NCI-H226 (cell line): ENCODE measurements at places on chromosomes 2 and 18.

GRCh38 chr18:59232309-59233016 lies 12.5 kb downstream of the GRP start:
- no peak for DNase-seq

DNA sequence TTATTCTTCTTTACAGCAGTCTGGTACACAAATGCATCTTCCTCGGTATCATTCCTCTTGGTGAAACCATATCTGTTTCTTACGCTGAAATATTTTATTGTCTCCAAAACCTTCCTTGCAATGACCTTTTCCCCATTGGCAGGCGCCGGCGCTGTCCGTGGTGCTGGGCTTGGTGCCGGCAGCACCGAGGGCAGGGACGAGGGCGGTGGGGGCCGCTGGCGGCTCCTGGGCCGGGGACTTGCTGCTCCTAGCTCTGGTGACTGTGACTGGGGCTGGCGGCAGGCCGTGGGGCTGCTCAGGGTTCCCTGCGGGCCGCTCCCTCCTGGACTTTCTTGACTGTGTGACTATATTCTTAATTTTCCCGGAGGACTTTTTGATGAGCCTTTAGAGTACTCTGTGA lies 72.5 kb downstream of the GPR39 start:
- DNase-seq: no peak

DNA sequence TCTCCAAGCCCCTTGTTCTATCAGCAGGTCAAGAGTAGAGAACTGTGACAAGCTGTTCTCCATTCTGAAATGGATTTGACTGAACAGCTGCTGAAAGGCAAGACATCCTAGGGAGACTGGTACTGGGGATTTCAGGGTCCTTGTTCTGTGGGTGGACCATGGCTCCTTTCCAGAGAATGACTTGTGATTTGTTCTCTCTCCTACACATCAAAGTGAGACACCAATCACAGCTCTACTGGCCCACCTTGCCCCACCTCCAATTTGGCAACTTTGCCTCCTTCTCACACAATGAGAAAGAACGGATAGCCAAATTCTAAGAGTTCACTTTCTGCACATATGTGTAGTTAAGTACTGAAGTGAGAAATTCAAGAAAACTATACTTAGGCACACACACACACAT lies 67.4 kb downstream of the BCL11A start:
- DNase-seq: no peak

DNA sequence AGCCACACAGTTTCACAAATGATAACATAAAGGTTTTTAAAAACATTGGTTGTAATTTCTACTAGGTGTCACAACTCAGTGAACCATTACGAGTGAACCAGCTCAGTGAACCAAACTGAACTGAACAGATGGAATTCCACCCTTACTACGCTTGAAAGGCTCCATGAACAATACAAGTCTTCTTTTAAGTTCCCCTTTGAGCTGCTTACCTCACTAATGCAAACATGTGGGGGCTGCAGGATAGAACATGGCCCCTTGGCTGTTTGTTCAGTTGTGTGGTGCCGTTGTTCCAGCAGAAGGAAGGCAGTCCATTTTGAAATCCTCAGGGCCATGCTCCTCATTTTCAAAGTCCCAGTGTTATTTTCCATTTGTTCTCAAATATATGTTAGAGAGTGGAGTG lies 30.7 kb upstream of the KLHL14 start:
- DNase-seq: no peak

- DNase-seq: no peak
Observed at GRCh38 chr2:122105877-122106206, 350.4 kb downstream of the TSN start.

DNA sequence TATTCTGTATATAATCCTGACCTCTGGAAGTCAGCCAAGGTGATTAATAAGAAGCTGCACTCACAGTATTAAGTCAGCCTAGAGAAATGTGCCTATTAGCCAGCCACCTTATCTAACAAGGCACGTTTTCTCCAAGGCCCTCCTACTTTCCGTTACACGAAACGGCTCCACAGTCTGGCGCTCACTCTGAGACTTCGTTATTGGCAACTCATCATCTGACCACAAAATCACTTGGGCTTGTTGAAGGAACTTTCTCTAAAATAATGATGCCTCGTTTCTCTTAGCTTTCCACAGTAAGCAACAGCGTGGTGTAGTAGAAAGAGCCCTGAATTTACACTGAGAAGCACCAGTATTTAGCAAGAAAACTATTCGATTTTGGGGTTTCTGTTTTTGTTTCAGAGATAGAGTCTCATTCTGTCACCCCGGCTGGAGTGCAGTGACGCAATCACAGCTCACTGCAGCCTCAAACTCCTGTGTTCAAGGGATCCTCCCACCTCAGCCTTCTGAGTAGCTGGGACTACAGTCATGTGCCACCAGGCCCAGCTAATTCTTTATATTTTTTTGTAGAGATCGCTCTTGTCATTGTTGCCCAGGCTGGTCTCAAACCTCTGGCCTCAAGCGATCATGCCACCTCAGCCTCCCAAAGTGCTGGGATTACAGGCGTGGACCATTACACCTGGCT lies 53.6 kb upstream of the SLC14A1 start:
- peak; percentile 41 for DNase-seq

GRCh38 chr2:88099798-88100488 lies 27.9 kb downstream of the FABP1 start:
- DNase-seq: no peak

GRCh38 chr2:177195194-177195593 lies 17.4 kb upstream of the HNRNPA3 start:
- DNase-seq: no peak

GRCh38 chr2:216984937-216985336 lies 125.1 kb upstream of the TNP1 start:
- no peak for DNase-seq

GRCh38 chr18:43847164-43848091 lies 570.1 kb upstream of the SYT4 start:
- DNase-seq: no peak

GRCh38 chr2:102657770-102658169 lies 38.4 kb downstream of the SLC9A2 start:
- no peak for DNase-seq

- peak; percentile 92 for DNase-seq
Observed at GRCh38 chr2:106053116-106053515, 141.0 kb downstream of the UXS1 start.

DNA sequence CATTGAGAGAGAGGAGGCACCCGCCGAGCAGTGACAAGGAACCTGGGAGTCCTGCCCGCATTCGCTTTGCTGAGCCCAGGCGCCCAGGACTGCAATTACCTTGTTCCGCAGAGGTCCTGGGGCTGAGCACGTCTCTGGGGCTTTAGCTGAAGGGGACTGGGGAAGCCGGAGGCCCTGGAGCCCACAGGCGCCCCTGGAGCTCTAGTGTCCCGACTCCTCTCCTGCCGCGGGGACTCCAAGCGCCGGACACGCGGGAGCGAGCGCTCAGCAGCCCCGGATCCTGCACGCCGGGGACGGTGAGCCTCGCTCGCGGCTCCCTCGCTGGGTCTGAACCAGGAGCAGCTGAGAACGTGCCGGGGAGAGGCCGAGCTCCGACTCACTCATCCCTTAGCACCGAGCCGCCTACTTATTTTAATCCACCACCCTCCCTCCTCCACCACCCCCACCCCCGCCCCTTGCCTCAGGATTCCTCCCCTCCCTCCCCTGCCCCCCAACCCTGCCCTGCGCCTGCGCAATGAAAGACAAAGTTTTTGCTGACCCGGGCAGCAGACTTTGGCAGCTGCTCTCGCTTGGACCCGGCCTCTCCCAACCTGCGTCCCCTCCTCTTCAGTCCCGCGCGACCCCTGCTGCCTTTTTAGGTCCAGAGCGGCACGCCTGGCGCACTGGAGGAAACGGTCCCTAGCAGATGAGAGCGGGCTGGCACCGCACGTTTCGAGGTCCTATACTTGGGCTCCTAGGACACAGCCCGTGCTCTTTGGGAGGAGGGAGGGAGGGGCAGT lies at the start of gene OSR1:
Gene OSR1 (minus strand): TSS at position 382 of the 779 bp plus-strand sequence. CDS start 4,818 bp downstream, outside the sequence.
- DNase-seq: peak; percentile 18

DNA sequence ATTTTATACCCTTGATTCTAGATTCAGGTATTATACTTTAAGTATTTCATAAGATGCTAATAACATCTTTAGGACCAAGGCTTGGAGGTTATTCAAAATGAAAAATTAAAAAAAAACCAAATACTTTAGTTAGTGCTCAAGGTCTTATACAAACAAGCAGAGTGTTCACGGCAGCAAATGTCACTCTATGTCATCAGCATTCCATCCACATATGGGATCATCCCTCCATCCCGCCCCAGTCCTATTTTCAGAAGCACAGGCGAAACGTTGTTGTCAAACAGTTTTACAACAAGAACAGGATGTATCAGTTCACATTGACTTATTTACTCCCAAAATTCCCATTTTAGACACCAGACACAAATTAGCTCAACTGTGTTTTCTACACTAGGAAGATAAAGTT lies 83.7 kb downstream of the DSEL start:
- no peak for DNase-seq

DNA sequence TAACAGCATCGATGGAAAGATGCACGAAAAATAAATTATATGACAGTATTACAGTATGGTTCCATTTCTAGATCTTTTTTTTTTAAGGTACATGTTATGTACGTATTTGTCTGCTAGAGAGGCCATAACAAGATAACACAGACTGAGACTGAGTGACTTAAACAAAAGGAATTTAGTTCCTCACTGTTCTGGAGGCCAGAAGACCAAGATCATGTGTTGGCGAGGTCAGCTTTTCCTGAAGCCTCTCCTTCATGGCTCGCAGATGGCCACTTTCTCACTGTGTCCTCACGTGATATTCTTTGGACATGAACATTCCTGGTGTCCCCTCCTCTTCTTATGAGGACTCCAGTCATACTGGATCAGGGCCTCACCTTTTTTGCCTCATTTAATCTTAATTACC lies 177.4 kb downstream of the CAPN13 start:
- peak; percentile 69 for DNase-seq

GRCh38 chr2:58540681-58541080 lies 299.6 kb upstream of the FANCL start:
- DNase-seq: no peak

- DNase-seq: peak; percentile 70
Observed at GRCh38 chr2:101205521-101206479, 46.9 kb upstream of the CNOT11 start.

GRCh38 chr2:205582366-205582765 lies 99.9 kb upstream of the NRP2 start:
- no peak for DNase-seq

GRCh38 chr2:241110607-241111439 lies 8.7 kb upstream of the MTERF4 start:
- no peak for DNase-seq

GRCh38 chr2:32743480-32744236 lies 115.8 kb downstream of the TTC27 start:
- peak; percentile 34 for DNase-seq

DNA sequence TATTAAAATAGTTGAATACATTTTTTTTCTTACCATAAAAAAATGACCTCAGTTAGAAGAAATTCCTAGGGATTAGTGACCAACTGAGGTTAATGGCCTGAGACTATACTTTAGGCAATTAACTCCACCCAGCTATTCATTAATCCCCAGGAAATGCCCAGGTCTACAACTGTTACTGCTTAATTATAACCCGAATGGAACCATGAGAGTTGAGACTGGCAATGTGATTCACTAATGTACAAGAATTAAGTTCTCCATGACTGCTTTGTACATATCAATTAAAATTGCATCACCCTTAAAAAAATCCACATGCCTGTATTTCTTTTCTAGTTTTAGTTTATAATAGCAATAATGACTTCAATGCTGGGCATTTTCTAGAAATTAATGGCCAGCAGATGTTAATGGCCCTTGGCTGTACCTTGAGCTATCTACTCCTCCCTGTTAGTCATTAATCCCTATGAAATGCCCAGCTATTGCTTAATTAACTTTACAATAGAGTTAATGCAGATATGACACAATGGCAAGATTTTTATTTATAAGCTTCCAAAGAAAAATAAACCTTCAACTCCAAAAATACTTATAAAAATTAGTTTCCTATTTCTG lies 44.1 kb downstream of the ERBB4 start:
- no peak for DNase-seq

DNA sequence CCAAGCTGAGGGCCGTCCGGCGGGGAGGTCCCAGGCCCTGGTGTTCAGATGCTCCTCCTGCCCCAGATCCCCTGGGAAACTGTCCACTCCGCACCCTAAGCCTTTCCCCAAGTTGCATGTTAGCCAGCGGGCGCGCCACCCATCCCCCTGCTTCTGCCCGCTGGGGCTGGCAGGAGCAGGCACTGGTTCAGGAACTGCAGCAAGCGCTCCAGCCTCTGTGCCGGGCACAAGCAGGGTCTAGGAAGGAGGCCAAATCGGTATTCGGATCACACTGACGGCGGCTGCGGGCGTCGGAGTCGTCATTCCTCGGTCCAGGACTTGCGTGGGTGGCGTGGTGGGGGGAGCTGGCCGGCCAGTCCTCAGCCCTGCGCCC lies 53.7 kb downstream of the FAM168B start:
- no peak for DNase-seq

DNA sequence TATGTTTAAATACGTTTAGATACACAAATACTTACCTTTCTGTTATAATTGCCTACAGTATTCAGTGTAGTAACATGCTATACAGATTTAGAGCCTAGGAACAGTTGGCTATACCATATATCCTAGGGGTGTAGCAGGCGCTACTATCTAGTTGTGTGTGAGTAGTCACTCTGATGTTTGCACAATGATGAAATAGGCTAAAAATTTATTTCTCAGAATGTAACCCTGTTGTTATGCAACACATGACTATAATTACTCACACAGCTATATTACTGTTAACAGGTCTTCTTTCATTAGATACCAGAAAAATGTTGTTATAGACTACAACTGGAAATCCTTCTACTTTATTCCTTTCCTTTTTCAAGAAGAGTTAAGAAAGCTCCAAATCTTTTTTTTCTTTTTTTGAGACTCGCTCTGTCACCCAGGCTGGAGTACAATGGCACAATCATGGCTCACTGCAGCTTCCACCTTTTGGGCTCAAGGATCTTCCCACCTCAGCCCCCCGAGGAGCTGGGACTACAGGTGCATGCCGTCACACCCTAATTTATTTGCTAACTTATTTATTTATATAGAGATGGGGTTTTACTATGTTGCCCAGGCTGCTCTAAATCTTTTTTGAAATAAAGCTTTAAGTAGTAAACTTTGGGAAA lies 48.5 kb downstream of the C2orf74 start:
- peak; percentile 75 for DNase-seq

DNA sequence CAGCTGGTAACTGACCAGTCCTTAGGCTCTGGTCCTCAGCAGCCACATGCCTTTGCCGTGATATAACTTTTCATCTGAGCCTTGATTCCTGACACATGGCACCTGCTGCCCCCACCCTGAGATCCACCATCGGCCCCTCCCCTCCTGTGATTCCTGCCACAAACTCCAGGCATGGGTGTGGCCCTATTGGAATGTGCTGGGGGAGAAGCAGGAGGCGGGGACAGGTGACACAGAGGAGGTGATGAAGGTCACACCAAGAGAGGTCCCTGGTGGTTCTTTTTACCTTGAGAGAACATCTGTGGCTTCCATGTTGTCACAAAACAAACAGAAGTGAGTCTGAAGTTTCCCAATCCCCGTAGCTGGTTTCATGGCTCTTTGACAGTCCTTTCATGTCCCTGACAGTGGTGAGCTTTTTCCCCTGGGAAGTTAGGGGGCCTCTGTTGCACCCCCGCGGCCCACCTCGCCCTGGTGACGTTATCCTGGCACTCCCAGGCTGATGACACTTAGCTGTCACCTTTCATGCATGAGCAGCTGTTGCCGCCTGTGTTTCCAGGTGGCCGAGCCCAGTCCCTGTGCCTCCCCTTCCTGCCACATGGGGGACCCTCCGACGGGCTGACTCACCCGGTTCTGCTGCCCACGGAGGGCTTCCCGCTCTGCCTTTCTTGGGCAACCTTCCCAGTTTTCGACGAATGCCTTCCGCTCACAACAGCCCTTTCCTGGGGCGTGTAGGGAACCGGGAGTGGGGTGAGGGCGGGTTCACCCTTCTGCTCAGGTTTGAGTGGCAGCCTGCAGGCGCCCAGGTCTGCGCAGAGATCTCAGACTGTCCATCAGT lies 66.3 kb upstream of the GLI2 start:
- DNase-seq: no peak

GRCh38 chr2:11904029-11904428 lies 157.6 kb downstream of the LPIN1 start:
- DNase-seq: no peak
